ENCODE measurements at places on chromosomes 7 and 10.

GRCh38 chr10:117075064-117075463, 63.0 kb downstream of the VAX1 start:
- DNase-seq = no peak

DNA sequence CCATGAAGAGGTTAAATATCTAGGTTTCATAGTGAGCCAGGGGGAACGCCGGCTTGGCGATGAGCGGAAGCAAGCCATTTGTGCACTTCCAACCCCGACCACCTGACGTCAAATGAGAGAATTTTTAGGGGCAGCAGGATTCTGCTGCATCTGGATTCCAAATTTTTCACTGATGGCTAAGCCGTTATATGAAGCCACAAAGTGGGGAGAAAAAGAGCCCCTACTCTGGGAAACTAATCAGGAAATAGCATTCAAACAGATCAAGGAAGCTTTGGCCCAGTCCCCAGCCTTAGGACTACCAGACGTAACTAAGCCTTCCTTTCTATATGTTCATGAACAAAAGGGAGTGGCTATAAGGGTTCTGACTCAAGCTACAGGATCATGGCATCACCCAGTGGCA, 12.9 kb upstream of the ADCK2 start:
- DNase-seq = no peak

DNA sequence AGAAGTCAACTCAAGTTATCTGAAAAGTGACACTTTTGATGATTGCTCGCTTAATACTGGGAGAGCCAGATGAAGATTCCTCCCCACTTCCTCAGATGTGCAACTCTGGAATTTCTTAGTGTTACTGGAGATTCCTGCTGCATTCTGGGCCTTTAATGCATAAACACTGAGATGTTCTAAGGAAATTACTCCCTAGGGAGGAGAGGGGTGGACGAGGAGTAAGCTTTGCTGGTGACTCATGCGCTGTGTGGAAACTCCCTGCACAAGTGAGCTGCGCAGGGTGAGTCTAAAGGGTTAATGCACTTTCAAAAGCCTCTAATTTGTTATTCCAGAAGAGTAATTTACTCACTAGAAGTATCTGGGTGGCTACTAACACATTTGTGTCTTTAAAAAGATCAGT, 46.3 kb downstream of the EGFR start:
- no peak for DNase-seq

- no peak for DNase-seq
These were observed 102.1 kb downstream of the DOCK4 start for GRCh38 chr7:112104120-112104519.

GRCh38 chr10:63265683-63266235, 132.6 kb downstream of the NRBF2 start:
- DNase-seq = no peak

DNA sequence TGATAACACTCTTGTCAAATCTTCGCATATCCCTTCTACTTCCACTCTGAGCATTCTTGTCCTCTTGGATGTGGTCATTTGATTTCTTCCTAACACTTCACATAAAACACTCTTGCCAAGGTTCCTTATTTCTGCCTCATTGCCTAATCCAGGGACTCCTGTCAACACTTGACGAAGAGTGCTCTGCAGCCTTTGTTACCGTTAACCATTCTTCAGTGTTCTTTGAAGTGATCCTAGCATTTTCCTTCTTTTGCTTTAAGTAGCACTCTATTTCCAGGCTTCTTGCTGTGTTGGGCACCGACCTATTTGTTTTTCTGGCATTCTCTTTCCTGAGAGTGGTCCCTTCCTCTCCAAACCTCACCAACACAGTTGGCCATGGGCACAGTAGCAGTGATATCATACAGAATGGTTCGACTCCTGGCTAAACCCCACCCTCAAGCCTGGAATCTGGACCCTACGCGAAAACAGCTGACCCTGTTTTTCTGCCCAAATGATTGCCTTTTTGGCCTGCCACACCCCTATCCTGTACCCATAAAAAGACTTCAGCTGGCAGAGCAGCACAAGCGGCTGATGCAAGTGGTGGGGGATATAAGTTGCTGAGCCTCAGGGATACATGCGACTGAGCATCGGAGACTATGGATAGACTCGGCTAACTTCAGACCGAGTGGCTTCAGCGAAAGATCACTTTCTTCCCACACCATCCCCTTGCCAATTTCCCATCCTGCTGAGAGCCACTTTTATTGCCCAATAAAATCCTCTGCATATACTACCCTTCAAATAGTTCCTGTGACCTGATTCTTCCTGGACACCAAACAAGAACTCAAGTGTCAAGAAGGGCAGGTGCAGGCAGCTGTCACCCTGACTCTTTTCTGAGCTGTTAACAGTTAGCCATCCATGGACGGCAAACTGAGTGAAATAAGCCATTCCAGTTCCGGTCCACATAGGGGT, 820.6 kb downstream of the CCSER2 start:
- no peak for DNase-seq

- no peak for DNase-seq
These were observed 349.5 kb downstream of the SEMA3D start for GRCh38 chr7:84837405-84837804.

GRCh38 chr10:65291286-65291685, 1634.5 kb upstream of the LRRTM3 start:
- DNase-seq = no peak

- DNase-seq = no peak
These were observed 19.9 kb downstream of the BTBD16 start for GRCh38 chr10:122290833-122291532.

DNA sequence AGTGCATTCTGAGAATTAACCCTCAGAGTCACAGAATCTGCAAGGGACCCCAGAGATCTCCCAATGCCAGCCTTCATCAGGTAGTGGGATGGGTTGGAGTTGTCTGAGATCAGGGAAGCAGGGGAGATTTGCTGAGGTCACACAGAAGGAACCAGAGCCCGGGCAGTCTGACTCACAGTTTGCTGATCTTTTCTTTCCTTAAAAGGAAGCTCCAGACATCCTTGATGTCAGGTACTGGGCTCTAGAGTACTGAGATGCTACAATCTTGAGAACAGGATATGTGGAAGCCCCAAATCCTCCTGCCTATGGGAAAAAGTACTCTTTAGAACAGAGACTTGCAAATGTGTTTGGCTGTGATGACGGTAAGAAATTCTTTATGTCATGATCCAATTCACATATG, 706 bp downstream of the TBATA start:
- DNase-seq = no peak

- DNase-seq = no peak
These were observed 13.6 kb upstream of the SLF2 start for GRCh38 chr10:100899171-100899570.

DNA sequence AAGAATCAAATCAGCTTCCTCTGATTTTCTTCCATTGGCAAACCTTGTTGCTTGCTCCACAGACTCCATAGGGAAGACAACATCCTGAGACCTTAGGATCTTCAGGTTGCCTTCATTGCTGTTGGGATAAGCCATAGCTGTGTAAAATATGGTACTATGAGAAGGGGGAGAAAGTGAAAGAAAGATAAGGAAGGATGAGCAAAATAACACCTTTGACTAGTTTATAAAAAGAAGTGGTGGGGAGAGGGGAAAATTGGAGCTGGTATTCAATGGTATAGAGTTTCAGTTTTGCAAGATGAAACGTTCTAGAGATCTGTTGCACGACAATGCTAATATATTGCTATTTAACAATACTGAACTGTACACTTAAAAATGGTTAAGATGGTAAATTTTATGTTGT, 180.4 kb upstream of the PHYHIPL start:
- no peak for DNase-seq

All from activated T-helper 1 cell treated with Interleukin-2 at 50 U/mL for 16 hours (primary cell).